ENCODE measurements at places on chromosomes 7 and 10.

- no peak for DNase-seq
Observed at GRCh38 chr10:43955978-43956377, 307.3 kb upstream of the ZNF32 start.

- no peak for DNase-seq
Observed at GRCh38 chr7:16511314-16511713, 15.3 kb upstream of the LRRC72 start.

DNA sequence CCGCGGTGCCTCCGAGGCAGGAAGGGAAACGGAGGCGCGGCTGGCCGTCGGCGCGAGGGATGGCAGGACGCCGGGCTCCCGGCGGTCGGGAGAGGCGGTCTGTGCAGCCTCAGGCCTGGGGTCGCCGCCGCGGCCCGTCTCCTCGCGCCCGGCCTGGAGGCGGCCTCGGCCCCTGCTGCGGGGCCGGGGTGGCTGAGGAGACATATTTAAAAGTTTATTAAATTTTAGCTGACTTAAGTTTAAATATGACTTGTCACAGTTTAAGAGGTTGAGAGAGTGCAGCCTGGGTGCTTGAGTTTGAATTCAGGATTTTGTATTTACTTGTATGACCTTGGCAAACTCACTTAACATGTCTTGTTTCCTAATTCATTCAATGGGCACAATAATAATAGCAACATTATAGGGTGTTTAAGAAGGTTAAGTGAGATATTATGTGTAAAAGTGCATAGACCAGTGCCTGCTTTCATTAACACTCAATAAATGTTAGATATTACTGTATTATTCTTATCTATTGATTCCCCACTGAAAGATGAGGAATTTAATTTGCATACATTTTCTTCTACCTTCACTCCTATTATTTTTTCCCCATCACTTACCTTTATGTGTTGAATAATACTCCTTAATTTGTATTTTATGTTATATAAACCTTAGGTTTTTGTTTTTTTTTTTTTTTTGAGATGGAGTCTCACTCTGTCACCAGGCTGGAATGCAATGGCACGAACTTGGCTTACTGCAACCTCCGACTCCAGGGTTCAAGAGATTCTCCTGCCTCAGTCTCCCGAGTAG lies 718 bp downstream of the DYNC2I1 start:
- no peak for DNase-seq

- DNase-seq: no peak
Observed at GRCh38 chr7:153443032-153443701, 609.0 kb upstream of the DPP6 start.

GRCh38 chr10:111128331-111129180 lies 51.7 kb downstream of the ADRA2A start:
- no peak for DNase-seq

DNA sequence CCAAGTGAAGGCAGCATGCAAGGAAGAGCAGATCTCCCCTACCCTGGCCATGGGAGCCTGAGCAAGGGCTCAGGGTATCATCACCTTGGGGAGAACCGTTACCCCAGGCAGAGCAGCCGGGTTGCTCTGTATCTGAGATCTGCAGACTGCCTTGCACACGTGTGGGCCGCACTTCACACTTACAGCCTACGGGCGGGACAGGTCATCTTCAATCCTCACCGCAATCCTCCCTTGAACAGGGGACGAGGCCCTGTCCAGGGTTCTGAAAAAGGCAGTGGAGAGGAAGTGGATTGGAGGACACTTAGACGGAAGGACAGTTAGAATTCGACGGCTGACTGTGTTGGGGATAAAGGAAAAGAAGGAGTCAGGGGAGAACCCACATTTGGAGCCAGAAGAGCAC lies 51.4 kb downstream of the NPS start:
- no peak for DNase-seq

DNA sequence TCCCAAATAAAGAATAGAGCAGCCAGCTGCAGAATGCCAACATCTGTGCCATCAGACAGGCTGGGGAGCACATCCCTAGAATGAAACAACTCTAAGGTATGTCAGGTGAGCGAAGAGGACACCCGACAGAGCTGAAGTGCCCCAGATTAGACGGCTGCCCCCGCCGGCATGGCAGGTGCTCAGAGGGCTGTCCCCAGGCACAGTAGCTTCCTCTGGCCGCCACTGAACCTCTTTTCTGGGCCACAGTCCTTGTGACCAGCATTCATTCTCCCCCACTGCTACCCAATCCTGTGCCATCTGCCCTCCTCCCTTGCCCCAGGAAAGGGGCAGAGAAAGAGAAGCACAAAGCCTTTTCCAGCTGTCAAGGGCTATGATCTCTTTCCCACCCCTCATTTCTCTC lies 41.7 kb downstream of the RGS10 start:
- DNase-seq: no peak

DNA sequence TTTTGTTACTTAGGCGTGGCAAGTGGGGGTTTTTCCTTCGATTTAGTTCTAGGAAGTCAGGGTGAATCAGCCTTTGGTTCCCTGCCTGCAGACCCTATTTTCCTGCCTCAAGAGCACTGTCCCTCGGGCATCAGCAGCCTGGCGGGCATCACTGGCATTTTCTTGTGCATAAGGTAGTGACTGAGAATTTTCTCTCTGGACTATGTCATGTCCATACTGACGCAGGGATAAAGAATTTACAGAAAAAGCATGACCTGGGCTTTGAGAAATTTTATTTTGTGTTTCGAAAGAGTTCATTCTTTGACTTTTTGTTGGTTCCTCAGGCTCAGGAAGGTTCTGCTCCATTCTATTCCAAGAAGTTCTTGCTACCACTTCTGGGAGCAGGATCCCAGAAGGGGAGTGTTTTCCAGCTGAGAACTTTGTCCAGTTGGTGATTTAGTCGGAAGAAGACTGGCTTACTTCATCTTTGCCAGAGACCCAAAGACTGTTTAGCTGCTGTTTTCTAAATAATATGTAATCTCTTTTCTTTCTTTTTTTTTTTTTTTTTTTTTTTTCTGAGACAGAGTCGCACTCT lies 213.9 kb upstream of the SH2B2 start:
- no peak for DNase-seq

GRCh38 chr10:28997734-28998133 lies 291.1 kb upstream of the LYZL1 start:
- DNase-seq: no peak

DNA sequence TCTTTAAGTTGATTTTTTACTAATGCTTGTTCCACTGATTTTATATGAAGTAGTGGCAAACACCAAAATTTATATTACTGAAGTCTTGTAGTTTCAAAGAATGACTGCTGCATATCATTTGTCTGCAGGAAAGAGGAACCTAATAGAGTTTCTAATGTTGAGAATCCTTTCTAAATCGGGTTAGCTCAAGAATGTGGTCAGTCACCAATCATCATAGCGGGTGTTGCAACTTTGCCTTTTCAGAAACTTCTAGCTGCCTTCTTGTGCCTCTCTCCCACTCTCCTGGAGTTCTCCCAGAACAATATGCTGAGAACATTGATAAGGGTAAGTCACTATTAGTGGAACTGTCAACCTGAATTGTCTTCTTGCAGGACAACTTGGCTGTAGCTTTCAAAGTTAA lies 524.8 kb upstream of the SORCS1 start:
- DNase-seq: no peak

- DNase-seq: no peak
Observed at GRCh38 chr10:62199584-62199983, 69.1 kb downstream of the RTKN2 start.

DNA sequence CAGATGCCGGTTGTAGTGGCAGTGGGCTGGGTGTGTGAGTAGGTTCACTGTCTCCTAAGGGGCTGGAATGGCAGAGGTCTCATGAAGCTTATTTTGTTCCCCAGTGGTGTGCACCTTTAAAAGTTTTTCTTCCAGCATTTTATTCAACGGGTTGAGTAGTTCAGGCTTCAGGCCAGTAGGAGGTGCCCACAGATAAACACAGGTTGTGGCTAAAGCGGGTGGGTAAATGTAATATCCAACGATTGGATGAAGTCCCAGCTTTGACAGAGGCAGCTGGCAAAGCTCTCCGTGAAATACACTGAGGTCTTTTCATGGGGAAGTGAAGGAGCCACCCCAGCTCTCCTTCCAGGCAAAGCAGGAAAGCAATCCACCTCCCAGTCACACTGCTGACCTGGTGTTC lies 339.8 kb upstream of the LRRTM3 start:
- DNase-seq: no peak

- DNase-seq: no peak
Observed at GRCh38 chr10:109040622-109041021, 882.7 kb downstream of the XPNPEP1 start.

- DNase-seq: no peak
Observed at GRCh38 chr7:133549633-133550032, 296.8 kb downstream of the EXOC4 start.

DNA sequence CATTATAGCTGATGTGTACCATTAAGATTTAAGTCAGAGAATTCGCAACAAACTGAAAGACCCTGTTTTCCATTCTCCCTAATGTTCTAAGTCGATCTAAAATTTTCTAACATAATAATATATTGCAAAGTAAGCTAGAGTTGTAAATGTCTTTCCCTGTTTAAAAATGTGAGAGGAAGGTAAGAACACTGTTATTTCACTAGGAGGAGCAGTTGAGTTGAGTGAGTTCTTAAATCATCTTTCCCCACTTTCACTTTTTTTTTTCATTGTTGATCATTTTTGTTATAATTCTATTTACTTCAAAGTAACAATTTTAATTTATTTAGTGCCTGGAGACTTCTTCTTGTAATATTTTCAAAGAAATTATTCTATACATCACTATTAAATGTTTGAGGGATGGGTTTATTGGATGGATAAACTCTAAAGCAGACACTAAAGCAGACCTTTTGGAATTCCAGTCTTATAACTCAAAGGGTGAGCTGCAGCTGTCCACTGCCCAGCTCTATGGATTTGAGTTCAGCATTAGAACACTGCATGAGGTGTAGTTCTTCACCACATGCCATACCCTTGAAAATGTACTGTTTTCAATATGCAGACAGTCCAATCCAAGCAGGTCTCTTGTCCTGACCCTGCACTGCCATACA lies 181.3 kb upstream of the FZD1 start:
- DNase-seq: no peak

DNA sequence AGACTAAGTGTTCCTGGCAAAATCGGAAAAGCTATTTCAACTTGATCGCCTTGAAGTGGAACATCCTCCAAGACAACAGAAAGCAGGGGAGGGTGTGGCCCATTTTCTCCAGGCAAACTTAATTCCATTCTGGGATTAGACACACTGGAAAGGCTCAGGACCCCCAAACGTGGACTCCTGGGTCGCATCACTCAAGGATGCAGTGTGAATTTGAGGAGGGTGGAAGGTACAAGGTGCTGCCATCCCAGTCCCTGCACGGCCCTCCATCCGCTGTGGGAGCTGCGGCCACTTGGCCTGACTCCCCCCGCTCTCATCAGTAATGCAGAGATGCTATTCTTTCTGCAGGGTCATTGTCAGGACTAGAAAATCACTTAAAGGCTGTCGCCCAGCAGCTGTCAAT lies 2.4 kb downstream of the CNPY1 start:
- DNase-seq: no peak

- no peak for DNase-seq
Observed at GRCh38 chr7:102103027-102103372, 183.7 kb upstream of the SH2B2 start.

DNA sequence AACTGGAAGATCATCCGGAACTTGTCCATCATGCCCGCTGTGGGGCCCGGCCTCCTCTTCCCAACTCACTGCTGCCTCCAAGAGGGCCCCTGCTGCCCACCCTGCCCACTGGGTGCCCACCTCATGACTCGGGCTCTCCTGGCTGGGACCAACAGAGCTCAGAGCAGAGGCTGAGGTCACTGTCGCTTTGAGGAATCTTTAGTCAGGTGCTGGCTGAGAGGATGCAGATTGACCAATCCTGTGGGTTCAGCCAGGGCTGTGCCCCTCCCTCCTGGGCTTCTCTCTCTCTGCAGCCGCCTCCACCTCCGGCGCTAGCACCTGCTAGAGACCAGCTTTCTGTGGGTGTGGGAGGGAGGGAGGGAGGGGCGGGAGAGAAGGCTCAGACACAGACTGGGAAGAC lies at the start of gene CALHM1:
CALHM1 (minus strand) TSS at position 181 of the 400 bp plus-strand sequence; CDS start at position 32, 149 bp downstream.
- DNase-seq: no peak

GRCh38 chr10:33363106-33363505 lies 28.6 kb upstream of the NRP1 start:
- DNase-seq: no peak

DNA sequence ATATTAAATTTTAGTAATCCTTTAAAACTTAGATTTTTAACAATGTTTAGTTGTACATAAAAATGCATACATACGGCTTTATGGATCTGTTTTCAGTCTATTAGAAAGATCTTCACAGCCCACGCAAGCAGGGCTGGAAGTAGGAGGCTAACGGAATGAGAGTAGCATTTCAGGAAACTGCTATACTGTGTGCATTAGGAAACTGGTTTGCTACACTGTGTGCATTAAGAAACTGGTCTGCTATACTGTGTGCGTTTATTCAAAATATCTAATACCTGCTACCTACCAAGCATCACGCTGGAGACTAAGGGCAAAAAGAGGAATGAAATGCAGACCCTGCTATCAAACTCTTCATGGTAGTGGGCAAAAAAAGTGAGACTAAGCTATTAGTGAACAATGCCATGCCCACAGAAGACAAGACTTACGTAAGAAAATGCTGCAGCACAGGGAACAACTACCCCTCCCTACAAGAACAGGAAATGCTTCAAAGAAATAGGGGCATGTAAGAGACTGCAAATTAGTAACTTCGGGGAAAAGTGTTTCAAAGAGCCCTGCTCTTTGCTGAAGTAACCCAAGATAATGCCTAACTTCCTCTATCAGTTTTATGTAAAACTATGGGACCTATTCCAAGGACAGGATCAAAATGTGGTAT lies 11.3 kb downstream of the RAB11FIP2 start:
- no peak for DNase-seq

- no peak for DNase-seq
Observed at GRCh38 chr7:148715027-148715426, 16.3 kb downstream of the CUL1 start.

- DNase-seq: no peak
Observed at GRCh38 chr10:55813451-55814170, 547.4 kb downstream of the ZWINT start.

DNA sequence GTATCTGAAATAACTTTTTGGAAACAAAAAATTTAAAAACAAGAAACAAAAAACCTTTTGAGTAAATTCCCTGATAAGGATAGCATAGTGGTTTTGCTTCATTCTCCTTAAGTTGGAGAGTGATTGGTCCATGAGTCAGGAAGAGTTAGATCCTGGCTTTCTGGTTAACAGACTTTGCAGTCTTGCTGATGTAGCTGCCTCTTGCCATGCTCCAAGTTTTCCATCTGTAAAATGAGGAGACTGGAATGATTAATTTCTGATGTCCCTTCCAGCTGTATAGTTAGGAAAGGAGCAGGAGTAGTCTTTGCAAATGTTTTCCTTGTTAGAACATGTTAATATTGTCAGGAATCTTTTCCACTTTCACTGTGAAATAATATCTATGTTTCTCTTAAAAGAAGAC lies 266.6 kb downstream of the DNAJB9 start:
- no peak for DNase-seq

Measured in activated naive CD4-positive, alpha-beta T cell treated with anti-CD3 and anti-CD28 coated beads, Interleukin-2, amount 50 U/mL, for 16 hours (primary cell).